Memory B cell (primary cell): ENCODE measurements at places on chromosomes 5 and 9.

DNA sequence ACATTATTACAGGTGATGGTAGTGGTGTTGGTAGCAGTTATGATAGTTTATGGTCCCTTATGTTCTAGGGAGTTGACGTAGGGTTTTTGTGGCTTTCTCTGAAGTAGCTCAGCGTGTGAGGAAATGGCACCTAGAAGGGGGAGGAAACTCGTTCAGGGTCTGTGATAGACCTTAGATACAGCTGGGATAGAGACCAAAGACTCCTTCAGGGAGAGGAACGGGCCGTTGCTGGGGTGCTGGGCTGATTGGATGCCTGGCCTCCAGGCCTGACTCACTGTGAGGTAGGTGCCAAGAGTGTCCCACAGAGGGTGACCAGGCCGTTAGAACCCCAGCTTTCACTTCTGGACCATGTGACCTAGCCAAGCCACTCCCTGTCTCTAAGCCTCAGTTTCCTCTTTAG is 96.6 kb downstream of the DAB2IP start:
- no peak for DNase-seq
- peaks cover 4% of the 10 kb centered on the region for H3K4me1 ChIP-seq
- H3K4me3 ChIP-seq = no peak overlapping the region
- no peaks in the 10 kb centered on the region for H3K27me3 ChIP-seq
- no peak overlapping the region for H3K27ac ChIP-seq
- no peaks in the 10 kb centered on the region for H3K36me3 ChIP-seq

DNA sequence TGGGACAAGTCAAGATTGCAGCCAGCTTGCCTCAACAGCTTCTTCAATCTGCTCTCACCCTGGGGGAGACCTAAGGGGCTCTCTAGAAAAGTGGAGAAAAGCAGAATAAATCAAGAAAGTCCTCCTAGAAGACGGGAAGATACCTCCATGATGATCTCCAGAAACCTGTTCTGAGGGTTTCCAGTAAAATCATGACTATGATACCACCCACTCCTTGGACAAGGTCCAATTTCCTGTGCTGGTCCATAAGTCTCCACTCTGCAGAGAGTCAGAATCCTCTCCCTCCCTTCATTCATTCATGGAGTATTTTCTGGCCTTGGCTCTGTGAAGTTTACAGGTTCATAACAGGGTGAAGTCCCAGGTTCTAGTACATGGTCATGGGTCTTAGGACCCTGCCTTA is 168.6 kb downstream of the SLC12A2 start:
- peaks cover 2% of the 10 kb centered on the region for H3K27me3 ChIP-seq
- no peak for DNase-seq
- H3K27ac ChIP-seq = no peak overlapping the region
- H3K36me3 ChIP-seq = no peaks in the 10 kb centered on the region
- H3K4me3 ChIP-seq = no peak overlapping the region

GRCh38 chr9:19231126-19231903 is 822 bp downstream of the DENND4C start:
- H3K4me1 ChIP-seq = peaks cover 3% of the 10 kb centered on the region
- no peak for DNase-seq
- no peak overlapping the region for H3K27ac ChIP-seq

DNA sequence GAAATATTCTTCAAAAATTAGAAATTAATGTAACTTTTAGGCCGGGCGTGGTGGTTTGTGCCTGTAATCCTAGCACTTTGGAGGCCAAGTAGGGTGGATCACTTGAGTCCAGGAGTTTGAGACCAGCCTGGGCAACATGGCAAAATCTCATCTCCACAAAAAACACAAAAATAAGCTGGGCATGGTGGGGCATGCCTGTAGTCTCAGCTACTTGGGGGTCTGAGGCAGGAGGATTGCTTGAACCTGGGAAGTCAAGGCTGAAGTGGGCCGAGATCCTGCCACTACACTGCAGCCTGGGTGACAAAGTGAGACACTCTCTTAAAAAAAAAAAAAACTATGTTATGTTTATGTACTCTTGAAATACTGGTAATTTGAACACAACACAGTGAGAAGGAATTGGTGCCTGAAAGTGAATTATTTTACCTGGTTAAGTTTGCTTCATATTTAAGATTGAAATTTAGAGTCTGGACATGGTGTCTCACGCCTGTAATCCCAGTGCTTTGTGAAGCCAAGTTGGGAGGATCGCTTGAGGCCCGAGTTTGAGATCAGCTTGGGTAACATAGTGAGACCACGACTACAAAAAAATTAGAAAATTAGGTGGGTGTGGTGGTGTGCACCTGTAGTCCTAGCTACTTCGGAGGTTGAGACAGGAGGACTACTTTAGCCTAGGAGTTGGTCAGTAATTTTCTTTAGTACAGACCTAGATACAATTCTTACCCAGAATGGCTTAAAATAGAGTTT is 15.0 kb downstream of the ARRDC3 start:
- H3K4me1 ChIP-seq = peaks cover 2% of the 10 kb centered on the region
- no peak for DNase-seq
- peaks cover 30% of the 10 kb centered on the region for H3K36me3 ChIP-seq
- no peak overlapping the region for H3K4me3 ChIP-seq

DNA sequence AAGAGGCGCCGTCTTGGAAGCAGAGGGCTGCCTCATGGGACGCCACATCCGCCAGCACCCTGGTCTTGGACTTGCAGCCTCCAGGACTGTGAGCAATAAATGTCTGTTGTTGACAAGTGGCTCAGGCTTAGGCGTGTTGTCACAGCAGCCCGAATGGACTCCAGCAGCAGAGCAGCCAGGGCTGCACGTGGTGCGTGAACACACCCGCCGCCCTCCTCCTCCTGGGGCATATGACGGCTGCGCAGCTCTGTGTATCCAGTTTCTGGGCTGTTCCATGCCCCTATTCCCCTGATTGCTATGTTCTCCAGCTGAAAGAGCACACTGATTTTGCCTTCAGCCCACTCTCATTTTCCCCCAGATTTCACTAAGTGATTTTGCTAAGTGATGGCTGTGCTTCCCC is 36.0 kb upstream of the CLPTM1L start:
- no peak overlapping the region for H3K27ac ChIP-seq
- H3K4me1 ChIP-seq = peaks cover 16% of the 10 kb centered on the region
- H3K36me3 ChIP-seq = no peaks in the 10 kb centered on the region
- peak overlapping the region; percentile 43 for H3K4me3 ChIP-seq
- no peaks in the 10 kb centered on the region for H3K27me3 ChIP-seq
